ENCODE measurements at places on chromosomes 6 and 20.

DNA sequence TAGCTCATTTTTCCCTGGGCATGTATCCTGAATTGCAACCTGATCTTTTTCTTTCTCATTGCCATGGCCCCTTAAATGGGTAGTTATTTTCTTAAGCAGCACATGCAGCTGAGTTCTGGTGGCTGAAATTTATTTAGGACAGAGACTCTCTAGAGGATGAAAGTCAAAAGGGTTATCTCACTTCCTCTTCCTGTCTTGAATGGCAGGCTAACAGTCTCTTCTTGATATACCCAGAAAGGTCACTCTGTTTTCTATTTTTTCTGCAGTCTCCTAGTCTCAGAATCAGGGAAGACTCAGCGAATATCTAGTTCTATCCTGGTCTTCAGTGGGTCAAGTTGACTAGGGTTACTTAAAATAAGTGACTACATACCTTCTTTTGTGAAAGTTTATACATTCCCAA is 243.3 kb downstream of the EPHA7 start:
- H3K27me3 ChIP-seq, result no peaks in the 10 kb centered on the region
- H3K4me1 ChIP-seq, result no peaks in the 10 kb centered on the region
- DNase-seq, result no peak
- H3K4me3 ChIP-seq, result no peak overlapping the region
- H3K27ac ChIP-seq, result no peak overlapping the region
- no peaks in the 10 kb centered on the region for H3K36me3 ChIP-seq

- H3K4me3 ChIP-seq, result no peak overlapping the region
- no peaks in the 10 kb centered on the region for H3K27me3 ChIP-seq
- H3K4me1 ChIP-seq, result no peaks in the 10 kb centered on the region
- H3K36me3 ChIP-seq, result no peaks in the 10 kb centered on the region
Measured at GRCh38 chr20:5825130-5825719, 75.0 kb downstream of the SHLD1 start.

GRCh38 chr6:2109796-2110195 is 135.6 kb downstream of the GMDS start:
- H3K27me3 ChIP-seq, result no peaks in the 10 kb centered on the region
- H3K27ac ChIP-seq, result no peak overlapping the region
- no peaks in the 10 kb centered on the region for H3K36me3 ChIP-seq
- H3K4me1 ChIP-seq, result no peaks in the 10 kb centered on the region

- H3K36me3 ChIP-seq, result no peaks in the 10 kb centered on the region
- H3K27me3 ChIP-seq, result no peaks in the 10 kb centered on the region
- H3K27ac ChIP-seq, result peak overlapping the region; percentile 33
- H3K4me3 ChIP-seq, result no peak overlapping the region
Measured at GRCh38 chr6:112018619-112019416, 35.1 kb upstream of the CCN6 start.

GRCh38 chr6:10230531-10230930 is 184.3 kb downstream of the TFAP2A start:
- no peak overlapping the region for H3K4me3 ChIP-seq
- DNase-seq, result no peak
- H3K4me1 ChIP-seq, result no peaks in the 10 kb centered on the region
- H3K36me3 ChIP-seq, result no peaks in the 10 kb centered on the region
- no peak overlapping the region for H3K27ac ChIP-seq
- no peaks in the 10 kb centered on the region for H3K27me3 ChIP-seq

- H3K36me3 ChIP-seq, result no peaks in the 10 kb centered on the region
- no peaks in the 10 kb centered on the region for H3K4me1 ChIP-seq
- DNase-seq, result no peak
- H3K27me3 ChIP-seq, result no peaks in the 10 kb centered on the region
Measured at GRCh38 chr6:36533321-36533720, 14.0 kb downstream of the STK38 start.

GRCh38 chr6:133341607-133342158 is 100.5 kb downstream of the EYA4 start:
- H3K36me3 ChIP-seq, result no peaks in the 10 kb centered on the region
- H3K4me1 ChIP-seq, result peaks cover 13% of the 10 kb centered on the region
- no peak for DNase-seq
- no peaks in the 10 kb centered on the region for H3K27me3 ChIP-seq
- no peak overlapping the region for H3K27ac ChIP-seq
- no peak overlapping the region for H3K4me3 ChIP-seq

DNA sequence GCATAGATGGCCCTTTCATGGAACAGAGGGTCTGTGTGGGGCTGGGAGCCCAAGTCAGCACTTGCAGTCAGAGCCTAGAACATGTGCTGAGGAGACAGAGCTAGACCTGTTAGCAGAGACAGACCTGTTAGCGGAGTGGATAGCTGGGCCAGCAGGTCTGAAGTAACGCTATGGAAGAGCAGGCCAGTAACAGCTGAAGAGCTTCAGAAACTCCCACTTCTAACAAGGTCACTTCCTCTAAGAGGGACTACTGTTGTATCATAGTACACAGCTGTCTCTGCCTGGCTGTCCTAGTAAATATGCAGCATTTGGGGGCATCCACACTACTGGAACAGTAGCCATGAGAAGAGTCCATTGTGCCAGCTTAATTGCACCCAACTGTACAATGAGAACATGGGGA is 41.2 kb upstream of the POLR1H start:
- H3K4me1 ChIP-seq, result no peaks in the 10 kb centered on the region
- DNase-seq, result no peak
- H3K27me3 ChIP-seq, result no peaks in the 10 kb centered on the region
- H3K27ac ChIP-seq, result no peak overlapping the region

Measured in right lobe of liver (tissue), 6 donors.